ENCODE measurements at places on chromosomes 4 and X.

DNA sequence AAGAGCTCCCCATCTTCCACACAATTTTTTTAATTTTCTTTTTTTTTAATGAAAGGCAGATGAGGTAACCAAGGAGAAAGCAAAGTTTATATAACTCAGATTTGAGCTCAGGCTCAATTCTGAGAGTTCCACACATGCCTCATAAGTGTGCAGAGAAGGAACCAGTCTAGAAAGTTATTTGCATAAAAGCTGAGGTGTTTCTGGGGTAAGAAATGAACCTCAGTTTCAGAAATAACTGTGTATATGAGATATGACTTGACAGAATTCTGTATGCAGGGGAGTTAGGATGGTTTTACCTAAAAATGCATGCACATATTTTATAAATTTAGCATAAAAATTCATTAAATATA is 51.3 kb downstream of the DTHD1 start:
- no peak for DNase-seq

GRCh38 chrX:70421618-70422017 is 1.5 kb upstream of the GDPD2 start:
- DNase-seq, result no peak

DNA sequence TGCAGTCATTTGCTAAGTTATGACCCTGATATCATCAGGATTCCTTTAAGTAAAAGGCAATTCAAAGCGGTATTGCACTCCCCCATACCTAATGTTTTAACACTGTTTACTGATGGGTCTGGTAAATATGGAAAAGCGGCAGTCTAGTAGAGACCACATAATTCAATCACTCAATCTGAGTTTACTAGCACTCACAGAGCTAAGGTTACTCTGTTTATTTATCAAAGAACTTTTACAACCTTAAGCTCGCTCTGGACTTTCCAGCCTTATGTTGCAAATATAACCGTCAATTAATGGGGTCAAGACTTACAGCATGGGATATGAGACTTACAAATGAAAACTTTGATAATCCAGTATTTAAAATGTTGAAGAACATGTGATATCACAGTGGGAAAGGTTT is 124.5 kb upstream of the ZCCHC13 start:
- DNase-seq, result no peak

DNA sequence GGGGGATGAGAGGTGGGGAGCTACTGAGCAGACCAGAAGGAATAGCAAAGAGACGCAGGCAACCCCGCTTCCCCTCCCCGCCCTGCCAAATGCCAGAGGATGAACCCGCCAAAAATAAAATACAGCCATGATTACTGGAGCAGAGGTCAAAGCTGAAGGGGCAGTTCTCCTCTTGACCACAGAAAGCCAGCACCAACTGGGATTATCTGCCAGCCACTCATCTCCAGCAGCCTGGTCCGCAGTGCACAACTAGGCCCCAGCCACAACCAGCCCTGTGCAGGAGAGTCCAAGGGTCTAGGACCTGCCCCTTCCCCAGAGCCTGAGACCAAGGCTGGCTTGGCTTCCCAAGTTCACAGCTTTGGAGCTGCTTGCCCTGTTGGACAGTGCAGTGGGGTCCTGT is 67.4 kb upstream of the BCOR start:
- DNase-seq, result no peak

DNA sequence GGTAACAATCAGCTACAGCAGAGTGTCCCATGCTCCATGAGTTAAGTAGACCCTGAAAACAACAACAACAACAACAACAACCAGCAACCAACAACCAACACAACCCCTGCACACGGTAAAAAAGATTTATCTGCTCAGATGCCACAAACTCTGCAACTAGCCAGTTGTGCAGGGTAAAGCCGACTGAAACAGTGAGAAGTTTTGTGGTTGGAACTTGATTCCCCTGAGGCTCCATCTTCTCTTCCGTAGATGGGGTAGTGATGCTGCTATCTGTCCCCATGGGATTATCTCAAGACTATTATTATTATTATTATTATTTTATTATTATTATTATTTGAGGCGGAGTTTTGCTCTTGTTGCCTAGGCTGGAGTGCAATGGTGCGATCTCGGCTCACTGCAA is 50.6 kb upstream of the RAPGEF2 start:
- no peak for DNase-seq

- DNase-seq, result no peak
Measured at GRCh38 chr4:128416921-128417320, 129.3 kb upstream of the PGRMC2 start.

DNA sequence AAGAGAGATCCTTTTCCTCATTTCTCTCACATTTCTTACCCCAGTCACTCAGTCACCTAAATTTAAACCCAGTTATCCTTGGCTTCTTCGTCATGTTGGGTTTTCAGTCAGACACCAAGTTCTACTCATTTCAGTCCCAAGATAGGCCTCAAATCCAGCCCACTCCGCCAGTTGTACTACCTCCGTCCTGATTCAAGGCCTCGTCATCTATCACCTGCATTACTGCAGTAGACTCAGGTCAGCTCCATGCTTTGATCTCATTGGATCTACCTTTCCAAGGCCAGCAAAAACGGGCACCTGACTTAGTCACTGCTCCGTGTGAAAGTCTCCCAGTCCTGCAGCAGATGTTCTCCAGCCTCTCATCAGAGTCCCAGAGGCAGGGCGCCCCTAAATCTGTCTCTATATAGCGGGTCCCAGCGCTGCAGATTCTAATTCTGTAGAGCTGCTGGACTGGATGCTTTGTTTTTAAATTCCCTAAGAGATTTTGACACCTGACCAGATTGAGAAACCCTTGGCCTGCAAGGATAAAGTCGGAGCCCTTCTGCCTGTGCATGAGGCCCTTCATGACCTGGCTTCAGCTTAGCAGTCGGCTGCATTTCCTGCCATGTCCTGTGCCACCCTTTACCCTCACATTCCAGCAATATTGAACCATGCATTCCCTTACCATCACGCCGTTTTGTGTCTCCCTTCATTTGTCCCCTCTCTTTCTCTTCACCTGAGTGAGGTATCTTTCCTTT is 53.7 kb downstream of the ZFX start:
- no peak for DNase-seq

GRCh38 chr4:80221161-80221560 is 23.9 kb downstream of the PRDM8 start:
- no peak for DNase-seq

GRCh38 chr4:6107114-6107791 is 89.0 kb upstream of the C4orf50 start:
- no peak for DNase-seq

- DNase-seq, result no peak
Measured at GRCh38 chrX:37993837-37994619, 12.3 kb upstream of the SYTL5 start.

GRCh38 chr4:134505511-134505910 is 303.9 kb upstream of the PABPC4L start:
- DNase-seq, result no peak

GRCh38 chr4:47704693-47705325 is 133.1 kb downstream of the CORIN start:
- peak; percentile 9 for DNase-seq

DNA sequence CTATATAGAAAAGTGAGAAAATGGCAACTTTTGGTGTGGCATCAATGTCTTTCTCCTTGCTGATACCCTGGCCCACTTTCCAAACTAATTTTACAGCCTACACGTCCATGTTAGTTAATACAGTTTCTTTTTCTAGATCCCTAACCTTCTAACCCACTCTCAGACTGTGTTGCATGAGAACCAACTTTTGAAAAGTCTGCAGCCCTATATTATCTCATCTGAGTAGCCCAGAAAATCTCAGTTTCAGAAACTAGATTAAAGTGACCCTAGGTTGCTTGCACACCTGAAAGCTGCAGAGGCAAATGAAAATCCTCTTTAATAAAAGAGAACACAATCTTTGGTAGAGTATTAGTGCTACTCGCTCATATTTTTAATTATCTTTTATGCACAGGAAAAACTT is 371.6 kb upstream of the EMCN start:
- DNase-seq, result no peak

DNA sequence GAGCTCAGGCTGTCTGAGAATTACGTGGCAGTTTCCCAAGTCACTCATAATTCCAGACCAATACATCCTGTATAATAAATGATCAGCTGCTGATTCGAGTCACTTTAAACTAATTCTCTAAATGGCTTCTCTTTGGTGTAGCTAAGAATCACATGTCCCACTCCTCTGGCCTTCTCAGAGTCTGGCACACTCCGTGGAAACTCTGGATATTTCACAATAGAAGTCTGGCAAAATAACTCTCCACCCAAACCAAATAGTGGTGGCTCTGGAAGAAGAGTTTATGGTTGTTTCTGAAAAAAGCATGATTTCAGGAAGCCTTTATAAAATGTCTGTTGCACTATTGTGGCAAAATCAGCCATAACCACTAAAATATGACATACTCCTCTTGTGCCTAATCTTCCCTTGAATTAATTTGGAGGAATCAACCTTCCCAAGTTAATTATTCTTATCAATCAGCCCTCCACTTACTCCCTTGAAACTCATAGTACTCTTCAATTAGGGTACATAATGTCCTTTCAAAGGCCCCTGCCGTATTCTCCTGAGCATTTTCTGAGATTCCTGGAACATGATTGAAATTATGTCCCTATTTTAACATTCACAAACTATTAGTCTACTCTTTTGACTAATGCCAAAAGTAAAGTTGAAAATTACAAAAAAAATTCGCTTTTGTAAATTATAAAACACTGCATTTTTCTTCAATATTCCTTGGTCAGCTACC is 991.6 kb downstream of the FAT4 start:
- no peak for DNase-seq

DNA sequence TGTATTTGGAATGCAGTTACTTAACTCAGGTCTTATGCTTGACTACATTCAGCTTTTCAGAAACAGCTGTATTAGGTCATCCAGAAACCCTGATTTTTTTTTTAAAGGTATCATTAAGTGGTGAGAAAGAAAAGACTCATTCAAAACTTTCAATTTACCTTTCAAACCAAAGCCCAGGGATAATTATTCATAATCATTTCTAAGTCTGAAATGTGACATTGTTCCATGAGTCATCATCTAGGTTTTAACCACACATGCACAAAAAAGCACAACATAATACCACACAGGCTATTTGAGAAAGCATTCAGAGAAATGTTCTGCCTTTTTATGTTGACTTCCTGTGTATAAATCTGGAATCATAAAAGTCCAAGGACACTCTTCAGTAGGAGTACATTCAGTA is 288.2 kb downstream of the IL1RAPL2 start:
- no peak for DNase-seq

DNA sequence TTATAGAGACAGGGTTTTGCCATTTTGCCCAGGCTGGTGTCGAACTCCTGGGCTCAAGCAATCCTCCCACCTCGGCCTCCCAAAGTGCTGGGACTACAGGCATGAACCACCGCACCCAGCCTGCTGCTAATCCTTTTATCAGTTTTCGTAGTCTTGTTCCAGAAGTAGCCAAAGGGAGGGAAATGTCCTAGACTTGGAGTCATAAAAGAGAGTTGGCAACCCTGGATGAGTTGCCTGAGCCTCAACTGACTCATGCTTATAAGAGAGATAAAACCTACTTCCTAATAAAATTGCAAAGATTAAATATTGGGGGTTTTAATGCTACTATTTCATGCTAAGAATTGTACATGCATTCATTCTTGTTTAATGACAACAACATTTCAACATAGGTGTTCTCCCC is 44.3 kb downstream of the CD40LG start:
- no peak for DNase-seq

GRCh38 chrX:3379111-3379510 is 32.7 kb upstream of the MXRA5 start:
- DNase-seq, result no peak

- no peak for DNase-seq
Measured at GRCh38 chrX:49205443-49205842, 5.5 kb upstream of the SYP start.

GRCh38 chrX:29295987-29296680 is 708.9 kb downstream of the IL1RAPL1 start:
- no peak for DNase-seq

DNA sequence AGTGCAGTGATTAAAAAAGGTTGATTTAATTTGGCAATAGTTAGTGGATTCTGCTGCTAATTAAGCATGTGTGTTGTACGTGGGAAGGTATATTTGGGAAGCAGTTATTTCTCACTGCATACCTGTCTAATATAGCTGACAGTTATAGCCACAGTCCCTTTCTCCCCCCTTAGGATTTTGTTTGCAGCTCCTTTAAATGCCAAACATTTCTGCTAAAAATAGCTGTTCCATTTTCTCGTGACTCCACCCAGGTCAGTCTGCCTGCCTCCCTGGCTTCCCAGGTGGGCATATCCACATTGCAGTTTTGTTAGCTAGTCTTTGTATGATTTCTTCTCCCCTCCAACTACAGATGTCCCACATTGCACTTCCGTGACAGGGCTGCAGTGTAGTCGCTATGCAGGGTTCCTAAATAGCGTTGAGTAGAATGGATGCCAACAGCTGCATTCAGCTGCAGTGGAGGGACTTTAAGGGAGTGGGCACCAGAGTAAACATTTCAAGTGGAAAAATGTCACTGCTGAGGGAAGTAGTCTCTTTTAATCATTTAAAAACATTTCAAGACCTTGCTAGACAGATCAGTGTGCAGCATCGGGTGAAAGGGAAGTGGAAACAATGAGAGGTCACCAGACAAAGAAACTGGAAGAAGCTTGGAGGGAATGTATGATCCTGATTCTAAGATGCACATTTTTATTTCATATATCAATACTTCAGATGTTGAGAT is 326.3 kb downstream of the RAPGEF2 start:
- no peak for DNase-seq

DNA sequence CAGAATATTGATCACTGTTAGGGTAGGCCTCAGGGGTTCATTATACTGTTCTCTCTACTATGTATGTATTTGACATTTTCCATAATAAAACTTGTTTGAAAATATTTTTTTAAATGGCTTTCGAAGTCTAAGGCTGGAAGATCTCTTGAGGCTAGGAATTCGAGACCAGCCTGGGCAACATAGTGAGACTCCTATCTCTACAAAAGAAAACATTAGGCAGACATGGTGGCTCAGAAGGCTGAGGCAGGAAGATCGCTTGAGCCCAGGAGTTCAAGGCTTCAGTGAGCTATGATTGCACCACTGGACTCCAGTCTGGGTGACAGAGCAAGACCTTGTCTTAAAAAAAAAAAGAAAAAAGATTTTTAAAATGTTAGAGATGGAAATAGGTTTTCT is 15.5 kb upstream of the TBC1D14 start:
- DNase-seq, result no peak

- DNase-seq, result no peak
Measured at GRCh38 chr4:6943012-6943884, 33.6 kb downstream of the TBC1D14 start.

- DNase-seq, result no peak
Measured at GRCh38 chr4:117987464-117987863, 46.8 kb upstream of the NDST3 start.
